ENCODE measurements at places on chromosomes 4 and X.
A peak's percentile ranks its signal among the peaks of the same experiment; 100 is the strongest.

DNA sequence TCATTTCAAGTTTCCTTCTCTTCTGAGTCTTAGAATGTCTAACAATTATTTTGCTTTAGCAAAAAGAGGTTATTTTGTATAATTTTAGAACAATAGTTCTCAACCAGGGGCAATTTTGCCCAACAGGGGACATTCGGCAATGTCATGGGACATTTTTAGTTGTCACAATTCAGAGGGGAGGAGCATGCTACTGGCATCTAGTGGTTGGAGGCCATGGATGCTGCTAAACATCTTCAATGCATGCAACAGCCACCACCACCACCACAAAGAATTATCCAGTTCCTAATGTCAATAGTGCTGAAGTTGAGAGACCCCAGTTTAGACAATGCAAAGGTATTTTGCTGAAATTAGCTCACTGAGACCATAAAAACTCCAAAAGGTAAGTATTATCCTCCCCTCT is 122.5 kb downstream of the ARHGAP6 start:
- DNase-seq = no peak

DNA sequence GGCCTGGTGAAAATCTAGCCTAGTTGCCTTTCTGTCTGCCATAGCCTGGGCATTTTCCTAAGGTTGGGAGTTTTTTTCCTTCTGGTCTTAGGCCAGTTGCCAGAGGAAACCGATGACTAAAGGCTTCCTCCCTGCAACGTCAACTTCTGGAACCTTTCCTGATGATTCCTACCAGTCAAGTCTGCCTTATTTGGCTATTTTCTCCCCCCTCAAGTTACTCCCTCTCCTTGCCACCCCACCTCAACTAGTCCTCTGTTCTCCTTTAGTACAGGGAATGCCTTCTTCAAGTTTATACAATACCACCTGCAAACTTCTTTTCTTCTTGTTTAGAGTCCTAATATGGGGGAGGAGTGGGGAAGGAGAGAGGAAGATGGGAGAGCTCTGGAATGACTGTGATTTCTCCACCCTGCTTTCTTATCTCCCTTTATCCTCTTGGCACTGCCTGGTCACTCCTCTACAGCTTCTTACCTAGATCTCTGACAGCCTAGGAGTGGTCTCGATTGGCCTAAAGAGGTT is 10.6 kb downstream of the MSN start:
- no peak for DNase-seq

- DNase-seq = no peak
These were observed 28.4 kb upstream of the TNIP3 start for GRCh38 chr4:121192480-121192879.

- no peak for DNase-seq
These were observed 45.3 kb downstream of the ANK2 start for GRCh38 chr4:113094802-113095201.

GRCh38 chr4:159764343-159764952 is 661.6 kb downstream of the RAPGEF2 start:
- no peak for DNase-seq

- no peak for DNase-seq
These were observed 26.1 kb upstream of the ACSL1 start for GRCh38 chr4:184851886-184852285.

- no peak for DNase-seq
These were observed 141.7 kb upstream of the SCML1 start for GRCh38 chrX:17595456-17596035.

- DNase-seq = no peak
These were observed 2.4 kb upstream of the ZFX start for GRCh38 chrX:24147165-24147564.

- DNase-seq = no peak
These were observed 56.9 kb downstream of the NSG1 start for GRCh38 chr4:4443821-4444220.

GRCh38 chr4:162510115-162510514 is 346.3 kb upstream of the FSTL5 start:
- no peak for DNase-seq

GRCh38 chr4:40630335-40631021 is 814 bp upstream of the RBM47 start:
- DNase-seq = no peak

- no peak for DNase-seq
These were observed 476.4 kb upstream of the HS3ST1 start for GRCh38 chr4:11904846-11905739.

GRCh38 chrX:9856588-9856987 is 70.4 kb downstream of the SHROOM2 start:
- DNase-seq = no peak

DNA sequence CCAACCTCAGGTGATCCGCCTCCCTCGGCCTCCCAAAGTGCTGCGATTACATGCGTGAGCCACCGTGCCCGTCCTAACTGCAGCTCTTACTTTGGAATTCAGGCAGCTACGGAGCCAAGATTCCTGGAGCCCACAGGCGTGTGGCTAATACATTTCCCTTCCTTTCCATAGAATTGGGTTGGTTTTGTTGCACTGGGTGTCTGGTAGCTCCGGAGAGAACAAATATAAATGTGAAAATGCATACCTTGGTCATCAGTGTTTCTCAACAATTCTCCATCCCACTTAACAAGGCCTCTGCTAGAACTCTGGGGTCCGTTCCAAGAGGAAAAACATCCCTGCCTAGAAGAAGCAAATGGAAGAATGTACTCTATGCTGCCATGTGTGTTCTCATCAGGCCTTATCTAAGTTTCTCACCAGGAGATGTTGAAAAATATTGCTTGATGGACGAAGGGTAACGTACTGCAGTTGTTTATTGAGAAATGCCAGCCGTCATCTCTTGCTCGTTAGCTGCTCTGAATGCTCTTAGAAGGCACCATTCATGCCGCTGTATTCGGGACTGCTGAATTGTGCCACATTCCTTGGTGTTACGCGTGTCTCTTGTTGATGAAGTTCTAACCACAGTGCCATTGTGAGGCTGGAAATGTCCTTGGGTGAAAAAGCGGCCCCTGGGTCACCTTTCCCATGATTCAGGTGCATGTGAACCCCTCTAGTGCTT is 50.5 kb upstream of the CD99 start:
- no peak for DNase-seq

DNA sequence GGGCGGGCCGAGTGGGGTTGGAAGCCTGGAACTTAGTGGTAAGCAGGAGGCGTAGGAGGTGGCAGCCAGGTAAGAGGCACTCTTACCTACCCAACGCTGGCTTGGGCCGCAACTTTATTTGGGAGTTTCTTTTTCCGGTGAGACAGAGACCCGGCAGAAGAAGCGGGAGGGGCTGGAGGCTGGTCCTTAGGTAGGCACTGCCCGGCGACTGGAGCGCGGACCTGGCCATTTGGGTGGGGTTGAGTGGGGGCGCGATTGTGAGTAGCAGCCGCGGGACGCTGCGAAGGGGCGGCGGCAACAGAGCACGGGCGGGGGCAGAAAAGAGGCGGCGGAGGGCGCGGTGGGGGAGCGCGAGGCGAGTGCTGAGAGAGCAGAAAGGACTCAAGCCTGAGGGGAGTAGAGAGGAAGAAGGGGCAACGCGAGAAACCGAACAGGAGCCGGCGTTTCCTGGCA is 334 bp upstream of the POU4F2 start:
- DNase-seq = no peak

DNA sequence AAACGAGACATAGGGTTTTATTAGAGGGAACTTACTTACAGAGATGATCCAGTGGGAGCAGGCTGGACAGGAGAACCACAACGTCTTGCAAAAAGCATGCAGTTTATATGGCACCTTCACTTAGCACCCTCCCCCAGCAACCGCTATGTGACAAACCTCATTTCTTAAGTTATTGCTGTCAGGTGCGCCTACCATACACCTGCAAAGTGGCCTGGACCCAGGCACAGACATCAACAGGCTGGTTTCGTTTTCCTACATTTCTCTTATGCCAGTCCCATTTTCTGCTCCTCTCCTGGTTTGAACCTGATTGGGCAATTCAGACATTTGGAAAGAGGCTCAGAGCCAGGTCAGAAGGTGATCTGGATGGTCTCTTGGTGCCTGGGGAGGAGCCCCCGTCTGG is 18.3 kb downstream of the RTL5 start:
- no peak for DNase-seq

DNA sequence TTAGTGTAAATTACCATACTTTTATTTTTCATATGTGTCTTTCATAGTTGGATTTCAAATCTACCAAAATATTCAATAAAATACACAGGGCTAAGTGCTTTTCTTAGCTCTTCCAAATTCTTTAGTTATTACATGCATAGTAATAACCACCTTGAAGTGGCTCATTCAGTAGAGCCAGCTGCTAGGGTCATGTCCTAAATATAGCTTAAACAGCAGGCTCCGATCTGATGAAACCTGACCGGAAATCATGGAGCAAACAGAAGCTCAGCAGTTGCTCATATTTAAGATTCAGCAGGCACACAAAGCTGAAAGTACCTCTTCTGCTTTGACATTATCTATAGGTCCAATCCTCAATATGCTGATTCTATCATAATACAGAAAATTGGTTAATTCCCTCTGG is 1470.4 kb downstream of the ADGRL3 start:
- DNase-seq = no peak

GRCh38 chrX:106599411-106599810 is 12.4 kb upstream of the RADX start:
- no peak for DNase-seq

DNA sequence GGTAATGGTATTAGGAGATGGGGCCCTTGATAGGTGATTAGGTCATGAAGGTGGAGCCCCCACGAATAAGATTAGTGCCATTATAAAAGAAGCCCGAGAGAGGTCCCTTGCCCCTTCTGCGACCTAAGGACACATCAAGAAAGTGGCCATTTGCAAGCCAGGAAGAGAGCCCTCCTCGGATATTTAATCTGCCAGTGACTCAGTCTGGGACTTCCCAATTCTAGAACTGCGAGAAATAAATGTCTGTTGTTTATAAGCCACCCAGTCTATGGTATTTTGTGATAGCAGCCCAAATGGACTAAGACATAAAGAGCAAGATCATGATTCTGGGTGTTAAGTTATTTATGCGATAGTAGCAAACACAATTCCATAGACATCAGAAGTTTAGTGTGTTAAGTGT is 192.2 kb downstream of the LDB2 start:
- DNase-seq = no peak

DNA sequence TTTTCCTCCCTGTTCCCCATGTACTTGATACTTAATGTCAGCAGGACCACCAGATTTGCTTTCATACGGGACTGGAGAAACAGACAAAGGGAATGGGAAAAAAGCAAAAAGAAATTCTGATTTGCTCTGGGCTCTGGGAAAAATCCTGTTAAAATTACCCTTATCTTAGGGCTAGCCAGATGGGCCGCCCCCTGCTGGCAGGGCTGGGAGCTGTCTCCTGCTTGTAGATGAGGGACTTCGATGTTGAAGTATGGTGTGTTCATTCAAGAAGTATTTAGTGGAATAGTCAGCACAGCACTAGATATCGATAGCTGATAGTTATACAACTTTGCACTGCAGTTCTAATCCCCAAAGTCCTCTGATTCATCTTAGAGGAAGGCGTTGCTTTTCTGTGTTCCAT is 45.8 kb downstream of the BCORL1 start:
- DNase-seq = peak; percentile 27

- DNase-seq = no peak
These were observed 52.8 kb upstream of the ANKRD17 start for GRCh38 chr4:73311428-73311827.

DNA sequence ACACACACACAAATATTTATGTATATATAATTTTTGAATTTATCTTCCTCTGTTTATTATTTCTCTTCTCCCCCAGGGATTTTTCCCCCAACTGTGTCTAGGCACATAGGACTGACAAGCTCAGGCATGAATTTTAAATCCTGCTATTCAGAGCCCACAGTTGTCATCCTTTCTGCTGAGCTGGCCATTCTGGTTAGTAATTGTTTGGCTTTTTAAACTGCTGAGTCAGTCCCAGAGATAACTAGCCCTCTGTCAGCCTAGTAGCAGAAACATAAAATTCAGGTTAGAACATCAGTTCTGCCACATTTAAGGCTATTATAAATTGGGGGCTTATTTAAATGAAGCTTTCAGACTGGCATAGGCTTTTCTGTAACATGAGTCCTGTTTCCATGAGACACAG is 151.7 kb upstream of the MAOA start:
- no peak for DNase-seq

GRCh38 chr4:182142176-182143085 is 100.8 kb upstream of the TENM3 start:
- DNase-seq = no peak

GRCh38 chr4:26323821-26324220 is 3.0 kb downstream of the RBPJ start:
- DNase-seq = no peak

DNA sequence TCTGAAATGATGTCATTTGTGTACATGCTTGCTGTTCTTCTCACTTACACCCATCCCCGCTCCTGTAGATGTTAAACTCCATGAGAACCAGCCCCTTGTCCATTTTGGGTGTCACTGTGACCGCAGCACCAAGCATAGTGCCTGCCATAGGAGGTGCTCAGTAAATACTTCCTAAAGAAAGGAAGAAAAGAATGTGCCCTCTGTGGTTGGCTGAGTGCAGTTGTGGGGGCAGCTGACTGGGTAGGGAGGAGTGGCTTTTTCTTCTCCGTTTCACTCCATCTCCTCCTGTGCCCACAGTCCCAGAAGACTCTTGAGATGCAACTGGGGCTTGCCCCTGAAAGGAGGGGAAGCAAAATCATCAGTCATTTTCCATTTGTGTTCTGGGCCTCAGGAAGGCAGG is 25.5 kb downstream of the PHEX start:
- DNase-seq = no peak

GRCh38 chr4:54657551-54658251 is at the start of gene KIT:
KIT (plus strand) TSS chr4:54657957; CDS start chr4:54658015, 58 bp downstream.
- no peak for DNase-seq

GRCh38 chr4:39637586-39638353 is 895 bp downstream of the SMIM14 start:
- no peak for DNase-seq

- DNase-seq = no peak
These were observed 37.0 kb upstream of the CT83 start for GRCh38 chrX:116499780-116500179.

DNA sequence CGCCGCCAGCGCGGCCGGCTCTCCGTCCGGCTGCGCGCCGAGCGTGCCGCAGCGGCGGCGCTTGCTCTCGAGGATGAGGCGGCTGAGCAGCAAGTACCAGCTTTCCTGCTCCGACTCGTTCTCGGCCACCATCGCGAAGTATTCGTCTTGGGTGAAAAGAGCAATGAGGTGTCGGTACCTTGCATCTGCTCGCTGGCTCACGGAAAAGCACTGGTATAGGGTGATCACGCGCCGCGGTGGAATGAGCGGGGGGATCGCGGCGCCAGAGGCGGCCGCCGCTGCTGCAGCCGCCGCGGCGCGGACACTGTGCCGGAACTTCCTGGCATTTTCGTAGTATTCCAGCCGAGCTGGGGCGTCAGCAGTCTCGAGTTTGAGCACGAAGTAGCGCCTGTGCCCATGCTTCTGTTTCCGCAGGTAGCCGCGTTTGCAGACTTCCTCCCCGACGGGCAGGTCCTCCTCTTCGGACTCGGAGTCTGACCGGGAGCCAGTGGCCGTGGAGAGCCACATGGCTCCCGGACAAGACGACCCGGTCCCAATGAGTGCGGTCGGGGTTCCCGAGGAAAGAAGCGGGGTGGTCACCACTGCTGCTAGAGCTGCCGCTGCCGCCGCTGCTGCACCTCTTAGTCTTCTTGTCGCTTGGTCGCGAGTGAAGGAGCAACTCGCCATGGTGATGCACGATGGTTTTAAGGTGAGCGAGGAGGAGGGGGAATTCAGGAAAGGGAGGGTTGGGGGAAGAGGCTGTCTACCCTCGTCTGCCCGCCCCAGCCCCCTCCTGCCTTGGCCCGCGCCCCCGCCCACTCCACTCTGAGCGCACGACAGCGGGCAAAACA is 469 bp downstream of the IRS4 start:
- no peak for DNase-seq

- DNase-seq = no peak
These were observed 82.1 kb downstream of the SLC39A8 start for GRCh38 chr4:102263024-102263787.
